Urinary bladder (tissue), 4 donors: ENCODE measurements at places on chromosomes 7 and 10.

DNA sequence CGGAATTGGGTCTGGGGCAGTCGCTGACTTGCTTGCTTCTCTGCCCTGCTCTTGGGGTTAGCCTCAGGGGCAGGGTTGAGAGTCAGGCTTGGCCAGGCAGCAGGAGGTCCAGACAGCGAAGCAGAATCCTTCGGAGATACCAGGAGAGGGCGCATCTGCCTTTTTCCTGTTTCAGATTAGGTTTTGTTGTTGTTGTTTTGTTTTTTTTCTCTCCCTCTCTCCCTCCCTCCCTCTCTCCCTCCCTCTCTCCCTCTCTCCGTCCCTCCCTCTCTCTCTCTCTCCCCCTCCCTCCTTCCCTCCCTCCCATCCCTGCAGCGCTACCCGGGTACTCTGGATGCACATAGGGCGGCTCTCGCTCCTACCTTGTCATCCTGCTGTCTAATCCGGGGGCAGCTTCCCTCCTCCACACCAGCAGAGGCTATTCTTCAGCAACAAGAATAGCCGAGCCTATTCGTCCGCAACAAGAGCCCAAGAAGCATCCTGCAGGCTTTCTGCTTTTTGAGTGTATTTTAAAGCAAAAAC lies 758 bp upstream of the OPTN start:
- DNase-seq = no peak

- no peak for DNase-seq
Measured at GRCh38 chr10:21498377-21498776, 27.1 kb downstream of the SKIDA1 start.

DNA sequence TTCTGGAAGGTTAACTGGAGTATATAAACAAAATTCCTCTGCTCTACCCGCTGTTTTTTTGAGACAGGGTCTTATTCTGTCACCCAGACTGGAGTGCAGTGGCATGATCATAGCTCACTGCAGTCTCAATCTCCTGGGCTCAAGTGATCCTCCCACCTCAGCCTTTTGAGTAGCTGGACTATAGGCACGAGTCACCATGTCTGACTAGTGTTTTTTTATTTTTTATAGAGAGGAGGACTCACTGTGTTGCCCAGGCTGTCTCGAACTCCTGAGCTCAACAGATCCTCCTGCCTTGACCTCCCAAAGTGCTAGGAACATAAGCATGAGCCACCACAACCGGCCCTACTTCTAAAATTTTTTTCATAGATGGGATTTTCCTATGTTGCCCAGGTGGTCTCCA lies 2.2 kb downstream of the RAB18 start:
- DNase-seq = no peak

GRCh38 chr7:132580277-132580676 lies 4.0 kb upstream of the PLXNA4 start:
- no peak for DNase-seq

DNA sequence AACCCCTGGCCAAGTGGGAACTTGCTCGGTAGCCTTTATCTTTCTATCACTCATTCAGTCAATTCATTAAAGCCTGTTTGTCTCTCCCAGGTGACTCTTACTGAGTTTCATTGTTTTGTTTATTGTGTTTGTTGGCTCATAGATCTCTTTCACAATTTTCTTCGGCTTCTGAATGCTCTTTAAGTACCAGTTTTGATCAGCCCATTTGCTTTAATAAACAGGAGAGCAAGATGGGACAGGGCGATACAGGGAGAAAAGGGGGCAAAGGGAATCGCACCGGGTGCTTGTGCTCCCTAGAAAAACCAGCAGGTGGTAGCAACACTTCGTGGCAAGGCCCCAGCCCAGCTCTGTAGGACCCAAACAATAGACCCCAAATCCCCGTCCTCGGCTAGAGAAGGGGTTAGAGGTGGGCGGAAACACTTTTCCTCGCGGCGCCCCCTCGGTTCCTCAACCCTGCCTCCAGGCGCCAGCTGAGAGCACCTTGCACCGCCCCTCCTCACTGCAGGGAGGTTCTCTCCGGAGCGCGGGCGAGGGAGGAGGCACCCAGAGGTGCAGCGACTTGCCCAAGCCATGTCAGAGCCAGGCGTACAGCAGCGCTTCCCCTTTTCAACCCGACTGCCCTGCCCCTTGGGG lies 1.0 kb upstream of the EPHB6 start:
- DNase-seq = peak; percentile 51

DNA sequence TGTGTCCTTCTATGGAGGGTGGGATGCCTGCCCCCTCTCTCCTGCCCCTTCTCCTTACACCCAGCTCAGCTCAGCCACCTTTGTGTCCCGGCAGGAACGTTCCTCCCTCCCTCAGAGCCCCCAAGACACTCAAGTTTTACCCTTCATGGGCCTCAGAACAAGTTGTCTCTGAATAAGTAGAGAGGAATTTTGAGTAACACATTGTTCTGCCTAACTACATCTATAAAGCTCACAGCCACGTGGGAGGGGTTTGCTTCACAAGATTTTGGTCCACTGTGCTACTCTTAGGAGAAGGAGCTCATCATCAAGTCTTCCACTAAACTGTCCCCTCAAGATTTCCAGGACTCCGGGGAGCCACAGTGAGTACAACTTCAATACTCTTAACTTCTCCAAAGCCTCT lies 51.6 kb upstream of the ZNF32 start:
- no peak for DNase-seq

GRCh38 chr10:132809232-132810140 lies 23.5 kb upstream of the NKX6-2 start:
- no peak for DNase-seq

- DNase-seq = no peak
Measured at GRCh38 chr7:80154656-80155333, 20.2 kb downstream of the GNAI1 start.

- no peak for DNase-seq
Measured at GRCh38 chr7:80393786-80394185, 118.1 kb downstream of the GNAT3 start.

GRCh38 chr10:61301575-61301974 lies 151.6 kb downstream of the TMEM26 start:
- DNase-seq = no peak

GRCh38 chr7:137844677-137845425 lies 1.9 kb downstream of the DGKI start:
- DNase-seq = no peak

GRCh38 chr7:133934977-133935330 lies 192.2 kb upstream of the LRGUK start:
- no peak for DNase-seq

GRCh38 chr10:88343761-88344484 lies 239.2 kb downstream of the RNLS start:
- DNase-seq = no peak

GRCh38 chr7:92609921-92610518 lies 19.8 kb upstream of the FAM133B start:
- no peak for DNase-seq

GRCh38 chr10:74244097-74244685 lies 93.2 kb downstream of the ADK start:
- peak; percentile 10 for DNase-seq
